Activated naive CD8-positive, alpha-beta T cell treated with anti-CD3 and anti-CD28 coated beads for 36 hours (primary cell): ENCODE measurements at places on chromosomes 1 and 21. TPM values are rescaled to one million over a fixed set of nuclear protein-coding genes. Genes with fewer than 3 reads are reported as not detected.

GRCh38 chr1:243725075-243725474 is 125.0 kb downstream of the AKT3 start:
- peaks cover 23% of the 10 kb centered on the region for H3K36me3 ChIP-seq
- DNase-seq = no peak
- no peak overlapping the region for H3K4me3 ChIP-seq
- no peaks in the 10 kb centered on the region for H3K27me3 ChIP-seq

- H3K27me3 ChIP-seq = no peaks in the 10 kb centered on the region
- peaks cover 4% of the 10 kb centered on the region for H3K36me3 ChIP-seq
- no peaks in the 10 kb centered on the region for H3K4me1 ChIP-seq
- DNase-seq = no peak
- no peak overlapping the region for H3K4me3 ChIP-seq
Measured at GRCh38 chr1:187167555-187167954, 338.8 kb downstream of the PLA2G4A start.

DNA sequence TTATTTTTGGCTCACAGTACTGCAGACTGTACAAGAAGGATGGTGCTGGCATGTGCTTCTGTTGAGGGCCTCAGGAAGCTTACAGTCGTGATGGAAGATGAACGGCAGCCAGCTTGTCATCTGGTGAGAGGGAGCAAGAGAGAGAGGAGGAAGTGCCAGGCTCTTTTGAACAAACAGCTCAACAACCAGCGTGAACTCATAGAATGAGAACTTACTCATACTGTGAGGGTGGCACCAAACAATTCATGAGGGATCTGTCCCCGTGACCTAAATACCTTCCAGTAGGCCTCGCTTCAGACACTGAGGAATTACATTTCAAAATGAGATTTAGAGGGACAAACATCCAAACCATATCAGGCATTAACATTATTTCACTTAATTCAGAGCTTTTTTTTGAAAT is 84.7 kb downstream of the PKN2 start:
- no peaks in the 10 kb centered on the region for H3K27me3 ChIP-seq
- H3K4me1 ChIP-seq = peaks cover 10% of the 10 kb centered on the region
- DNase-seq = no peak
- H3K27ac ChIP-seq = no peak overlapping the region
- H3K36me3 ChIP-seq = peaks cover 18% of the 10 kb centered on the region

- H3K4me1 ChIP-seq = peaks cover 4% of the 10 kb centered on the region
- H3K27ac ChIP-seq = no peak overlapping the region
- DNase-seq = no peak
- H3K36me3 ChIP-seq = peaks cover 7% of the 10 kb centered on the region
Measured at GRCh38 chr1:6096243-6097116, 50.8 kb downstream of the KCNAB2 start.

The ARTN gene
- 0.43 TPM for total RNA-seq

The GUK1 gene
- 304 TPM for total RNA-seq
